Right hindlimb (tissue), 1 donor: ENCODE measurements at places on chromosomes 13 and 19.

- peak; percentile 1 for DNase-seq
These were observed 1.6 kb upstream of the GAS6 start for GRCh38 chr13:113865427-113865826.

DNA sequence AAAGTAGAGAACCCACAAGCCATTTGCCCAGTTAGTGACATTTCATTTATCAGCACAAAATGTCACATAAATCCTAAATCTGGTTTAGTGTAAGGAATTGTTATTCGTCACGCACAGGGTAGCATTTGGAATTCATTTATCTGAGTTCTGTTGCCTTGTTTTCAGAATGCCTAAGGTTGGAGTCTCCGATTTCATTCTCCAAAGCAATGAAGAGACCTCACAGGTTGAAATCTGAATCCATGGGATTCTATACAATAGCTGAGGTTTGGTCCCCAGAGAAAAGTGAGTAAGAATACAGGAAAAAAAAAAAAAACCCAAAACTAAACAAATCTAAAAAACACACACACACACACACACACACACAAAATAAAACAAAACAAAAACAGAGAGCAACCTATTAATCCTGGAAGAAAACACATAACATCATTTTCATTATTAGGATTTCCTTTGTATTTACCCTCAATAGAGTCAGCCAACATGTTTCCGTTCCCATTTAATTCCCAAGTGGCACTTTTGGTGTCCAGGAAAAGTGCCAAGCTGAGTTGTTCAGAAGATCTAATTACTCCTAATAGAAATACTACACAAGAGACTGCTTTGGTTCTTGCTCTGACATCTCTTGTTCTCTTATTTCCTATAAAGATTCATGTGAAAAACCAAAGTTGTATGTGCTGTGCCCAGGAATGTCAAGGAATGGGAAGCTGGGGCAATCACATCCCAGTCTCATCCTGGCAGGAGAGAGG lies 36.2 kb upstream of the LRCH1 start:
- peak; percentile 49 for DNase-seq

GRCh38 chr19:38502410-38503076 lies 69.1 kb downstream of the RYR1 start:
- DNase-seq = no peak

- DNase-seq = peak; percentile 76
These were observed 14.7 kb upstream of the ADGRE5 start for GRCh38 chr19:14366529-14366928.

GRCh38 chr13:38348861-38349389 lies 726 bp upstream of the UFM1 start:
- DNase-seq = no peak

DNA sequence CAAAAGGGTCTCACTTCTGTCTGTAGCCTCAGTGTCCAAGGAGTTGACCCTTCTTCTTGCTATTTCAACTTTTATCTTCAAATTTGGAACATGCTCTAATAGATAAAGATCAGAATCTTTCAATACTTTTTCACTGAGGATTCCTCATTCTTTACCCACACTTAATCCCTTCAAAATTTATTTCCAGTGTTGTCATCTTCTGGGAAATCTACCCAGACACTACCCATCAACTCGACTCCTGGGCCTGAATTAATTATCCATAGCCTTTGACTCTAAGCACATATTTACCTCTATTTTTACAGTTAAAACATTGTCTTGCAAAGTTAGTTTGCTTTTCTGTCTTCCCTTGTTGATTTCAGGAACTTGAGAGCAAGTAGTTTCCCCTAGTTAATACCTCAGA lies 1022.5 kb downstream of the PCDH9 start:
- DNase-seq = no peak

- DNase-seq = no peak
These were observed 2655.7 kb upstream of the PCDH20 start for GRCh38 chr13:64071352-64071751.

DNA sequence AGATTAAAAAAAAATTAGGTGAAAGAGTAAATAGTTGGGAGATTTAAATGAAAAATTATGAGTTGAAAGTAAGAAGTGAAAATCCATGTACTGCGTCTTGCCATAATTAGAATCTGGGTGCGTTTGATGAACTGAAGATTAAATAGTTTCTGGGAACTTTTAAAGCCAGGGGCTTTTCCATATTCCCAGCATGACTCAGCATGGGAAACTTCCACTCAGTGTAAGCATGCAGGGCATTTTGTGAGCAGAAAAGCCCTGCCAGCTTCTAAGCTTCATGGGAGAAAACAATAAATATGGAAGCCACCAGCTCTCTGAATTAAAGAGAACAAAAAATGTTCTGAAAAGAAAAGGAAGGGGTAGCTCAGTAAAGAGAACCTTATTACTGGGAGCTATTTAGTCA lies 62.0 kb upstream of the EDNRB start:
- no peak for DNase-seq

- DNase-seq = no peak
These were observed 65.2 kb downstream of the GGACT start for GRCh38 chr13:100523411-100523810.

DNA sequence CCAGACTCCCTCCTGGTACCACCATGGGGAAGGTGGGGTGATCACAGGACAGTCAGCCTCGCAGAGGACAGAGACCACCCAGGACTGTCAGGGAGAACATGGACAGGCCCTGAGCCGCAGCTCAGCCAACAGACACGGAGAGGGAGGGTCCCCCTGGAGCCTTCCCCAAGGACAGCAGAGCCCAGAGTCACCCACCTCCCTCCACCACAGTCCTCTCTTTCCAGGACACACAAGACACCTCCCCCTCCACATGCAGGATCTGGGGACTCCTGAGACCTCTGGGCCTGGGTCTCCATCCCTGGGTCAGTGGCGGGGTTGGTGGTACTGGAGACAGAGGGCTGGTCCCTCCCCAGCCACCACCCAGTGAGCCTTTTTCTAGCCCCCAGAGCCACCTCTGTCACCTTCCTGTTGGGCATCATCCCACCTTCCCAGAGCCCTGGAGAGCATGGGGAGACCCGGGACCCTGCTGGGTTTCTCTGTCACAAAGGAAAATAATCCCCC lies 505 bp upstream of the CEACAM5 start:
- no peak for DNase-seq

GRCh38 chr19:16208064-16208759 lies 10.5 kb downstream of the AP1M1 start:
- DNase-seq = no peak

DNA sequence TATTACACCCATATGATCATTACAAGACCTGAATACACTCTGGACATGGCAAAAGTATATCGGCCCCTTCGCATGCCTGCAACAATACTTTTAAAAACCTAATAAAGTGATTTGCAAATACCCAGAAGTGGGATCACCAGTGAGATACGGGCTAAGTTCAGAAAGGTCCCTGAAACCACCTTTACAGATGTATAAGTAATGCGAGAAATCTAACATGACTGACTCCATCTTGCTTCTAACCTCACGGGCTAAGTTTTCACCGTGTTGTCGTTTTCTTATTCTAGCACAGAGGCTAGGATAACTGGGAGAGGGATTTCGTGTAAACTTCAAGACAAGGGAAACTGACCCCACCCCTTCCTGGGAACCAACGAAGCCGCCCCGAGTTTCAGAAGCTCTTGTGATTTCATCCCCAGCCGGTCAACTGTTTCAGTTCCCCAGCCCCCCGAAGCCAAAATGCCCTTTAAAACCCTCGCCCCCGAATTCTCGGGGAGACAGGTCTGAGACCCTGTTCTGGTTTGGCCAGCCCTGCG lies 703 bp downstream of the NEK3 start:
- peak; percentile 70 for DNase-seq

DNA sequence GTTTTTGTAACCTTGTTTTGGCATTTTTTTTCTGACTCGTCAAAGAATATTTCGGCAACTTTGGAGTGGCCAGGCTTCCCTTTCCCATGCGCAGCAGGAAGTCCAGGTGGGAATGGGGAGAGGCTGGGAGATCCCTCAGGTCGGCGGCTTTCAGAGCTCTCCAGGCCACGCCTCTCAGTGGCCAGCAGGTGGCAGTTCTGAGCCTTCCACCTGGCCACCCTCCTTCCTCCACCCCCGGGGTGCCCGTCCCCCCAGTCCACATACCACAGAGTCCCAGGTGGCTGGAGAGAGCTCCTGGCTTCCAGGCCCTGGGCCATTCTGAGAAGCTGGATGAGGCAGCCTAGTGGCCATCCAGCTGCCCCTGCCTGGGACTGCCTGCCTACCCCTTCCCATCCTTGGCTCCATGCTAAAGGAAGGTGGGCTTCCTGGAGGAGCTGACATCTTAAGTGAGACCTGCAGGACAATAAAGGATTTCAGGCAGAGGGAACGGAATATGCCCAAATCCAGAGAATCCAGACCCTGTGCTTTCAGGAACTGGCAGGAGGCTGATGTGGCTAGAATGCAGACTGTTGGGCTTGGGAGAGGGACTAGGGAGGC lies 46.3 kb downstream of the CCNE1 start:
- DNase-seq = no peak

DNA sequence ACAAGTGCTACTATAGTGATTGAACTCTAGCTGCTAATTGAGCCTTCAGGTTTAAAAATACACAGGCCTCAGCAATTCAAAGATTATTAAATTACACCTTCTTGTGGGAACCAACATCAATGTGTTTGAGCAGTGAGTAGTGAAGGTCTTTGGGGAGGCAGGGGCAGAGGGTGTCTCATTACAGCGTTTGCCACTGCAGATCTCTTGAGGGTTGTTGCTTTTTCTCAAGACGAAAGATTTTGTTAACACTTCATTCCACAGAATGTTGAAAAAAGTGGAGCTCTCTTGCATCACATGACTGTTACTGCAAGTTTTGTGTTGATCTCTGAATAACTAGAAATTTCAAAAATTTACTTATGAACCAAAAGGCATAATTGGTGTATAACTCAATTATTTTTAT lies 253.6 kb downstream of the ATP8A2 start:
- no peak for DNase-seq

DNA sequence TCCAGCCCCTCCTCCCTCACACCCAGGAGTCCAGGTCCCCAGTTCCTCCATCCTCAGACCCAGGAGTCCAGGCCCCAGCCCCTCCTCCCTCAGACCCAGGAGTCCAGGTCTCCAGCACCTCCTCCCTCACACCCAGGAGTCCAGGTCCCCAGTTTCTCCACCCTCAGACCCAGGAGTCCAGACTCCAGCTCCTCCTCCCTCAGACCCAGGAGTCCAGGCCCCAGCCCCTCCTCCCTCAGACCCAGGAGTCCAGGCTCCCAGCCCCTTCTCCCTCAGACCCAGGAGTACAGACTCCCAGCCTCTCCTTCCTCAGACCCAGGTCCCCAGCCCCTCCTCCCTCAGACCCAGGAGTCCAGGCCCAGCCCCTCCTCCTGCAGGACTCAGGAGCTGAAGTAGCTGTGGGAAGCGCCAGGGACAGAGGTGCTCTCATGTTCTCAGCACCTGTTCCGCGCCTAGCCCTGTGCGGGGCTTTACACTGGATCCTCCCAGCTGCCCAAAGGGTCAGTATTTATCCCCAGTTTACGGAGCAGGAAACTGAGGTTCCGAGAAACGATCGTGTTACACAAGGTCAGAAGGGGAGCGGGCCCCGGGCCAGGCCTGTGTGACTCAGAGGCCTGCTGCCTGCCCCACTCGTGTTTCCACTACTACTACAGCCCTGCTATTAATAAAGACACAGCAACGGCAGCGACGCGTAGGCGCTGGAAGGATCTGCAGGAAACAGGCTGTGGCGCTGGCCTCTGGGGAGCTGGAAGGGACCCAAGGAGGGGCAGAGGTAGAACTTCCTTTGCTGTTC lies 1.7 kb upstream of the SBK3 start:
- no peak for DNase-seq

DNA sequence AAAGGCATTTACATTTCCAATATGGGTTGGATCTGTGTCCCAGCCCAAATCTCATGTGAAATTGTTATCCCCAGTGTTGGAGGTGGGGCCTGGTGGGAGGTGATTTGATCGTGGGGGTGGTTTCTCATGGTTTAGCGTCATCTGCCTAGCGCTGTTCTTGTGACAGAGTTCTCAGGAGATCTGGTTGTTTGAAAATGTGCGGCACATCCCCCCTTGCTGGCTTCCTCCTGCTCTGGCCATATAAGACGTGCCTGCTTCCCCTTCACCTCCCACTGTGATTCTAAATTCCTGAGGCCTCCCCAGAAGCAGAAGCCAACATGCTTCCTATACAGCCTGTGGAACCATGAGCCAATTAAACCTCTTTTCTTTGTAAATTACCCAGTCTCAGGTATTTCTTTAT lies 126.2 kb upstream of the FNDC3A start:
- no peak for DNase-seq

GRCh38 chr13:73945382-73945781 lies 188.8 kb downstream of the KLF12 start:
- DNase-seq = no peak

GRCh38 chr13:99028890-99029289 lies 51.0 kb upstream of the DOCK9 start:
- DNase-seq = no peak

GRCh38 chr13:46949211-46949610 lies 52.4 kb upstream of the HTR2A start:
- DNase-seq = no peak
